Esophagus mucosa (tissue), 1 donor: ENCODE measurements at places on chromosomes 13 and 19. TPM values are rescaled to one million over a fixed set of nuclear protein-coding genes. Genes with fewer than 3 reads are reported as not detected.

DNA sequence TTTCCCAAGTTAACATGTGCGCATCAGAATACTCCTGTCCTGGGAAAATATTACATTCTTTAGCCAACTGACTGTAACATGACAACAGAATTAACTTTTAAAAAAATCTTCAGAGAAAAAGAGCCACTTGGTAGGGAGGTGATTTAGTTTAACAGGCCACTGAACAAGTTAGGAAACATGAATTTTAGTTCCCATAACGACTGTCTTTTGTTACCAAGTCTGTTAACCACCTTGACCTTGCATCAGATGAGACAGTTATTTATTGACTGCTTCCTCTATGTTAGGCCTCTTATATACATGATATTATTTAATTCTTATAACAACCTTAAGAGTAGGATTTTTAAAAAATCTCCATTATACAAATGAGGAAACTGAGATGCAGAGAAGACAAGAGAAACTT lies 268.6 kb downstream of the NDFIP2 start:
- ATAC-seq = no peak

The MUC16 gene
- total RNA-seq = 0.56 TPM

- ATAC-seq = no peak
Measured at GRCh38 chr19:17264641-17264979, at the start of gene USHBP1. TSS of gene USHBP1 (minus strand) at chr19:17264745. CDS start at chr19:17264299, 446 bp downstream.

The ABHD13 gene
- total RNA-seq = 3.1 TPM

DNA sequence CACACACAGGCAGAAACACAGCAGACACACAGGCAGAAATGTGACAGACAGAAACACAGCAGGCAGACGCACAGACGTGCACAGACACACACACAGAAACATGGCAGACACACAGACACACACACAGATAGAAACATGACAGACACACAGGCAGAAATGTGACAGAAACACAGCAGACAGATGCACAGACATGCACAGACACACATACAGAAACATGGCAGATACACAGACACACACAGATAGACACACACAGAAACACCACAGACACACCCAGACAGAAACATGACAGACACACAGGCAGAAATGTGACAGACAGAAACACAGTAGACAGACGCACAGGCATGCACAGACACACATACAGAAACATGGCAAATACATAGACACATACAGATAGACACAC lies 1.3 kb downstream of the TBXA2R start:
- no peak for ATAC-seq

The CCNA1 gene
- 3.1 TPM for total RNA-seq

The KLK14 gene
- total RNA-seq = 0.68 TPM

- peak; percentile 69 for ATAC-seq
Measured at GRCh38 chr19:46717034-46717715, at the start of gene PRKD2. TSS of gene PRKD2 (minus strand) at chr19:46717114. CDS start at chr19:46716370, 744 bp downstream.

The FFAR3 gene
- not detected for total RNA-seq

GRCh38 chr13:28544026-28544425 lies 49.1 kb upstream of the FLT1 start:
- ATAC-seq = no peak
